ENCODE measurements at places on chromosomes 5 and 9.

DNA sequence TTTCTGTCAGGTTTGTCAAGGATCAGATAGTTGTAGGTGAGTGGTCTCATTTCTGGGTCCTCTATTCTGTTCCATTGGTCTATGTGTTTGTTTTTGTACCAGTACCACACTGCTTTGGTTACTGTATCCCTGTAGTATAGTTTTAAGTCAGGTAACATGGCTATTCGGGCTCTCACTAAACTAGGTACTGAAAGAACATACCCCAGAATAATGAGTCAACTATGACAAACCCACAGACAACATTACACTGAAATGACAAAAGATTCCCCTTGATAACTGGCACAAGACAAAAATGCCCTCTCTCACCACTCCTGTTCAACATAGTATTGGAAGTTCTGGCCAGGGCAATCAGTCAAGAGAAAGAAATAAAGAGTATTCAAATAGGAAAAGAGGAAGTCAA is 535.3 kb upstream of the CYLC2 start:
- no peak for DNase-seq

- DNase-seq: no peak
These were observed 382.4 kb downstream of the TMEM167A start for GRCh38 chr5:82694711-82695285.

GRCh38 chr5:123084730-123085605 is 4.1 kb upstream of the PRDM6 start:
- DNase-seq: no peak

DNA sequence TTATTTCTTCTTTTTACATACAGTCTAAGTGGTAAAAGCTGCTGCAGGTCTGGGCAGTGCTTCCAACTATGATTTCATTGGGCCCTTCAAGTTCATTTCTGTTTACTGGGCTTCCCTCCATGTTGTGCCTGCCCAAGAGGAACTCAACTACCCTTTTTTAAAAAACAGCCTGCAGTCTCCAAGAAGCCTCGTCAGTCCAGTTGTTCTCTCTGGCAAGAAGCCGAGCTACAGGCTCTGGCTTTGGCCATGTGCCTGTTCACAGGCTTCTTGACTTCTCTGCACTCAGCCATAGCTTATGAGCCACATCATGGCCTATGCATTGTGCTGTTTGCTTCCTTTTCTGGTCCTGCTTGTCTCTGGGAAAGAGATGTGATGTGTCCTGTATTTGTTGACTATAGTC is 119.7 kb upstream of the PJA2 start:
- DNase-seq: no peak

DNA sequence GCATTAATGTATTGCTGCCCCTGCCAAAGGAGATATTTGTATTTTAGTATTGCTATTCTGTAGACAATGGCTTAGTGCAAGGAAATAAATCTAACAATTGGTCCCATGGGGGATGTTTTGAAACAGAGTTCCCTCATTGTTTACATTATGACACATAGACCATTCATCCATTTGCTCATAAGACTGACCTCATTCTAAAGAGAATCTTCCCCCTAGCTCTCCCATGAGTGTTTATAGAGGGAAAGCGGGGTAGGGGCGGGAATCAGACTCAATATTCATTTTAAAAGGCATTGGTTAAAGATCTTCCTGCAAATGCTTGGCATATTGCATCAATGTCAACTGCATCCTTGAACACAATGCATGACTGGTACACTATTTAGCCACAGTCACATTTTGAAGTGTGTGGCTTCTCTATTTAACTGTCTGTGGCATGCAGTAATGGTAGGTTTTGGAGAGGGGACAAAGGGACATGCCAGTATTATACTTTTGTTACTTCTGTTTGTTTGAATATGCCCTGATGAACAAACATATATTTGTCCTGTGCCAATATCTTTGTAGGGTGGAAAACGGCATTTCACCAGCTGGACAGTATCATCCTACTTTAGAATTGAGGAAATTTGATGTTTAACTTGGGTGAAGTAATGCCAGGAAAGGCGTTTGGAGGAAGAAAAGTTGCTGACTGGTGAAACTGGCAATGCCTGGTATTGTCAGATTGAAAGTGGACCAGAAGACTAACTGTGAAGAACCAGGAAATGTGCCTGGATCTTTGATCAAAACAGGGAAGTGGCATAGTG is 84.1 kb upstream of the MEGF10 start:
- DNase-seq: no peak

- no peak for DNase-seq
These were observed 1.6 kb upstream of the GSN start for GRCh38 chr9:121266356-121266755.

DNA sequence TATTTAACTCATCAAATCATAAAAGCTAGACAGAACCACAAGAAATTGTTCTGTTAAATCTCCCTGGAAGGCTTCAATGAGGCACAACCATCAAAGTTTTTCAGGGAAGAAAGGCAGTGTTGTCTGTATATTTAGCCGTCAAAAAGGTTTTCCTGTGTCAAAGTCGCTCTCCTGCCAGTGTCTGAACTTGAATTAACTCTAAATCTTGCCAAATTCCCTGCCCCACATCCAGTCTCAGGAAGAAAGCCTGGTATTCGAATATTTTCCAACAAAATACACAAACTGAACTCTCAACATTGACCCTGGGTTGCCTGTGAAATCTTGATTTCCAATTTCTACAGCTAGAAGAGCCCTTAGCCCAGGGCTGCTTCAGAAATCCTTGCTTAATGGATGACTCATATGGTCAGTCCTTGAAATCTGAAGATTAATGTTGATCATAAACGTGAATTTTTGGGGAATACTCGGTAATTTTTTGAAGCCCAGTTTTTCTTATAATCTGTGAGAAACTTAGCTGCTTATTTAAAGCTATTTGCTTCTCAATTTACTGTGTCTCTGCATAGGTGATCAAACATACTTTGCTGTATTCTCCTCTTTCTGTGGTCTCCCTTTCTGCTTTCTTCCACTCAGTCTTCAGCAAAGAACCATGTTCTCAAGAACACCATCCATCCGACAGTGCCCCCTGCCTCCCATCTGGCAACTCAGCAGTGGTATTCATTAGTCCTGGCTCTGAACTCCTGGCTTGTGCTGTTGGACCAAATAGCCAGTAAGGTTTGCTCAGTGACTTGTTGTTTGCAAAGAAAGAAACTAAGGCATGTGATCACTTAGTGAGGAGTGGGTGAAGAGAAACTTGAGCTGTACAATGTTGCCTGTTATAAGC is 58.9 kb downstream of the NREP start:
- DNase-seq: no peak

DNA sequence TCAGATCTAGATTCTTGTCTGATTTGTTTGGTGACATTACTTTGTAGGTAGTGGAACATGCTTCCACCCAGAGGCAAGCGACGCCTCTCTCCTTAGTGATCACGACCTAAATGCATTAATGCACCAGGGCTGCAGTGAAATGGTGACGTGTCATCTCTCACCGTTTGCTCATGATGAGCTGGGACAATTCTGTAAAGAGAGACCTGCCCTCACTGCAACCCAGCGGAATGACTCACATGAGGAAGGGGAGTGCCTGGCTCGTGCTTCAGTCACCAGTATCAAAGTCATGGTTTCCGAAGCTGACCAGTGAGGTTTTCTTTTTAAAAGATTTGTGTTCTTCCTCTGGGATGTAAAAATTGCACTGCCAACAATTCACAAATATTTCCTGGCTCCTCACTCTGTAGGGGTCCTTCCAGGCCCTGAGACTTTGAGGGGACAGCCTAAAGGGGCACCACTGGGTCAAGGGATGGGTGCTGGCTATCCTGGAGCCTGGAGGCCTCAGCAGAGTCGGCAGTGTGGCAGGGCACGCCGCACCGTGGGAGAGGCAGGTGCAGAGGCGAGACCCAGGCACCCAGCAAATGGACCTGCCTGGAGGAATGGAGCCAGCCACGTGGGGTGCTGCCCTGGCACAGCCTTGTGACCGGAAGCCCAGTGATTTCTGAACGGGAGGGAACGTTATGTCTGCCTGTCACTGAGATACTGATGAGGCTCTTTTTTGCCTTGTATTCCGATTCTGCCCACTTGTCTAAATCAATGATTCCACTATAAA is 17.3 kb downstream of the QSOX2 start:
- no peak for DNase-seq

DNA sequence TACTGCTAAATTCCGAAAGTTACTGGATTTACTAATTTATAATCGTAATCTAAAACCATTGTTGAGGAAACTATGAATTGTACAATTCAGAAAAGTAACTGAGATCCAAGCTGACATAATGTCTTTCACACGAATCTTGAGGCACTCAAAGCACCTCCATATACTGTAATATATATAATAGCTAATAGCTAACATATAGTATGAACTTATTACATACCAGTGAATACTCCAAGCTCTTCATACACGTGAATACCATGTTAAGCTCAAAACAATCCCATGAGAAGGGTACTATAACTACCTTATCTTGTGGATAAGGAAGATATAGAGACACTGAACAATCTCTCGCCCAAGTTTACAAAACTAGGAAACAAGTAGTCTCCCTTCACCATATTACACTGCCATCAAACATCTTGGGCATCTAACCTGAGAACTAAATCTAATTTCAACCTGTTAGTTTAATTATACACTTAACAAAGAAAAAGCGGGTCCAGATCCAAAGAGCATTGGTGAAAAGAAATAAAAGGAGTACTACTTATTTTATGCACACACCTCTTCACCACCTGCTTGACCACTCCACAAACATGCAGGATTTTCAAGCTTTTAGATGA is 1.0 kb downstream of the NUDCD2 start:
- no peak for DNase-seq

DNA sequence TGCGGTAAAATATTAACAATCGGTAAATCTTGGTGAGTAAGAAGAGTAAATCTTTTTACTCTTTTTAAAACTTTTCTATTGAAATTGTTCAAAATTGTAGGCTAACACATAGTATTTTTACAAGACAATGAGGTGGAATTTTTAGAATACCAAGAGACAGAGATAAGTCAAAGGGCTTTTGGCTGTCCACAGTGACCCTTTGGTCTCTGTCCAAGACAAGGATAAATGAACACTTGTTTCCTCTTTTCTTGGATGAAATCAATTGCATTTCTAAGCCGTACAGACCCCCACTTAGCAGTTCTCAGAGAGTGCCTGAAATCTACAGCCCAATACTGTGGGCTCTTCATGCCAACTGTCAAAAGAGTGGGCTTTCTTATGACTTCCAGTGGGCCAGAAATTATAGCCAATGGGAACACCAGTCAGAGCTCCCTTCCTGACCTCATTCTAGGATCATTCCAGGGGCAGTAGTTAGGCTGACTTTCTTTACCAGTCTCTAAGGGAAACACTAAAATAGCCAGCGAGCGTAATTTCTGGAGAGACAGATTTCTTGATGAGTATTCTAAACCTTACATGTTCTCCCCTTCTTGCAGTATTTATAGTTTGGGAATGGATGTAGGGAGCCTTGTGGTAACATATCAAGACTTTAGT is 74.1 kb downstream of the GALNT10 start:
- no peak for DNase-seq

DNA sequence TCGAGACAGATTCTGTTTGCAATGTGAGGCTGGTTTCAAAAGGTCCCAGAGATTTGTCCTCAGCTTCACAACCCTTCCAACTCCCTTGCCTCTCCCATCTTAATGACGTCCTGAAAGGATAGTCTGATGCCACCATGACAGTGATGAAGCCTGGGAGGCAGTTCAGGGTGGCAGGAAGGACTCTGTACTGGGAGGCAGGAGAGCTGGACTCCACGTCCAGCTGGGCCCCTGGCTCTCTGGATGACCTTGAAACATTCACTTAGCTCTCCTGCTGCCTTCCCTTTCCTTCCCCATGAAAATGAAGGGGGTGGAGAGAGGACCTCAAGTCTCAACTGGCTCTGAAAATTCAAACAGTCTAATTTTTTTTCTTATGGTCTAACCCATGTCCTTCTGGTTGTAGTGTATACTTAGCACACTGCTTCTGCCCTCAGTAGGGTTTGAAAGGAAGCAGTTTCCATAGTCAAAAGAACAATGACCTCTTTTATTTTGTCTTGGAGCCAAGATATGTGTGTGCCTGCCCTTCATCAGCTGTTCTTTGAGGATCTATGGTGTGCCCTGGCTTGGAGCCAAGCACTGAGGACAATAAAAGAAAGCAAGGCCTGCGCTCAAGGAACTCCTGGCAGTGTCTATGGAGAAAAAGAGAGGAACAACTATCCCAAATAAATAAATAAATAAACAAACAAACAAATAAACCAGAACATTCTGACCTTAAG is 188.3 kb downstream of the GRIA1 start:
- DNase-seq: no peak

GRCh38 chr5:172447646-172448365 is 6.5 kb downstream of the SH3PXD2B start:
- no peak for DNase-seq

DNA sequence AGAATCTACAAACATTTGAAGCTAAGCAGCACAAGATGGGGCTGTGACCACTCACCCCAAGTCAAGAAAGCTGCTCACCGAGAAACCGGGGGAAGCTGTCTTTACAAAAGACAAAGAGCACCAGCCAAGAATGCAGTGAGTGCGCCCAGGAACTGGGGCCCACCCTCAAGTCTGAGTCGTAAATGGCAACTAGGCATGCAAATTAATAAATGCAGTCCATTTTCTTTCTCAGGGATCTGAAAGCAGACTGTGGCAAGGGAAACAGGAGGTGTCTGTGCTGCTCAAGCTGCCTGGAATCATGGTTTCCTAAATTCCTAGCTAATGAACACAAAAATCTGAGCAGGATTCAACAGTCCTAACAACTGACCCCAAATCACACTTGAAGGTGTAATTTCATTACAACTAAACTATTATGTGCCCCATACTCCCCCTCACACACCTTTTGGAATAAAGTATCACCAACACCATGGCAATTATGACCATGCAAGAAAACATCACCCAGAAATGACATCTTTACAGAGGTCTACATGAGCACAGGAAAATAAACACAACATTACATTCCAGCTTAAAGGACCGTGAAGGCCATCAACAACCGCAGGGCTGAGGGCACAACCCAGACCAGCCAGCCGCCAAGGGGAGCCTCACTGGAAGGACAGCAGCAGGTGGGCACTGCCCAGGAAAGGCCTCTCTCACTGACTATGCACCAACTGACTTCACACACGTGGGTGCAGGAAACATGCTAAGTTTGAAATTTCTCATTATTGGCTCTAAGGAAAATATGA is 17.6 kb downstream of the NSUN2 start:
- DNase-seq: no peak

- DNase-seq: no peak
These were observed 6.4 kb downstream of the PRKAA1 start for GRCh38 chr5:40791715-40792139.

- DNase-seq: no peak
These were observed 33.0 kb downstream of the ARHGEF37 start for GRCh38 chr5:149614034-149614907.

- DNase-seq: no peak
These were observed 162.5 kb downstream of the PAX5 start for GRCh38 chr9:36871606-36872005.

- DNase-seq: no peak
These were observed 410.1 kb downstream of the MAT2B start for GRCh38 chr5:163915481-163915961.

DNA sequence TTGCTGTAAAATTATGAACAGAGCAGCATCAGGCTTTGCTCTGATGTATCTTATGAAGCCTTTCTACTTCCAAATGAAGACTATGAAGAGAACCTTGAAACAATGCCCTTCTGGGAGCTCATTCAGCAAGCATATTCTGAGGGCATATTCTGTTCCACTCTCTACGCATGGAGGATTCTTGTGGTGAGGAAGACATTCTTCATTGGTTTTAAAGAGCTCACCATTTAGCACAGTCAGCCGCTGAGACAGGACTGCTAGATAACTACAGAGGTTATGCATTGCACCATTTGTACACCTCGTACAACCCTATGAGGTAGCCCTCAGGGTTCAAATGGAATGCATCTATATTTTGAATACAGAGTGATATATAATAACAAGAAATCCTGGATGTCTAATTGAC is 61.0 kb downstream of the INVS start:
- DNase-seq: no peak

GRCh38 chr9:113523421-113524141 is 60.1 kb downstream of the RGS3 start:
- DNase-seq: no peak

Data from thymus (tissue), 14 donors.